CD4-positive, alpha-beta T cell treated with Interleukin-10 for 1 hour (primary cell): ENCODE measurements at places on chromosomes 5 and 9.

DNA sequence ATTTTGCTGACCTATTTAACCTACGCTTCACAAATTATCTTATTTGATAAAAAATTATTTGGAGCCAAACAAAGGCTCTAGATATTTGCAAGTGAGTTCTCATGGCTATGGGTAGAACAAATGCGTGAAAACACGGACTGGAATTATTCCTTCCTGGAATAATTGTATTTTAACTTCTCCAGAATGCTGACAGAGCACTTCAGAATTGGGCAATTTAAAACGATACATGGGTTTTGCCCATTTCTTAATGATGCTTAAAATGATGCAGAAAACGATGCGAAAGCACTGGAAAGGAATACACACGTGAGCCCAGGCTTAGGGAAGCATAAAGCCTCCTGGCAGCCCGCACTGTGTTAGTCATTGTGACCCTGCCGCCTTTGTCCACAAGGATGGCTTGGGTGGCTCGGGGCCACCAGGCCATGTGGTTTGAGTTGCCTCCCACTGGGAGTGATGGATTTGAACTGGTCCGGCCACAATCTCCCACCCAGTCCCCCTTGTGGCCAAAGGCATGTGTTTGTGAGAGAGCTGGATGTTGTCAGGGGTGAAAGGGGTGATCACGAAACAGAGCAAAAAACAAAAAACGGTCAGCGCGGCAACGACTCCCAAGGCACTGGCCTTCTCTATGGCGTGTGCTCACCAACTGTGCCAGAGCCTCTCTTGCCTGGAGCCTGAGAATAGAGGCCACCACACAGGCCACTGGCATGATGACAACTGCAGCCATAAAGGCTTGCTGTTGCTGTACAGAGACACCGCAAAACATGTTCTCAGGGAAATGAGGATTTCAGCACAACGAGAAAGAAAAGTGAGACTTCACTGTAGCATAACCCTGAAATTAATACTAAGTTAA is 234.2 kb upstream of the ADAMTS16 start:
- DNase-seq, result no peak

DNA sequence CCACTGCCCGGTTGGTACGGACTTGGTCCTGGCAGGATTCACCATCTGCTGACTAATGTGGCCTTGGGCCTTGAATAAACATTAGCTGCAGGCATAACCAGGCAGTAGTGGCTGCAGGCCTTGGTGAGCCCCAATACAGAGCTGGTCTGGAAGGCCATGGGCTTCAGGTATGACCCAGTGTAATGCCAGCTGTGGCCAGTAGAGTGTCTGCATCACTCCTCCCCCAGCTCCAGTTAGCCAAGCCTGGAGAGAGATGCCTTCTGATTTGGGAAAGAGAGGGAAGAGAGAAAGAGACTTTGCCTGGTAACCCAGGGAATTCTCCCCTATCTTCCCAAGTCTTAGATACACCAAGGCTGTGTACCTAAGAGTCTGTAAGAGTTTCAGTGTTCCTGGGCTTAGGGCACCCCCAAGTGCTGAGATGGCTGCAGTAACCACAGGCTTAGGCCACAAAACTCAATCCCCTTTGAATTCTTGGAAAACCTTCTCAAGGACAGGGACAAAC is 5.6 kb upstream of the C5 start:
- no peak for DNase-seq

DNA sequence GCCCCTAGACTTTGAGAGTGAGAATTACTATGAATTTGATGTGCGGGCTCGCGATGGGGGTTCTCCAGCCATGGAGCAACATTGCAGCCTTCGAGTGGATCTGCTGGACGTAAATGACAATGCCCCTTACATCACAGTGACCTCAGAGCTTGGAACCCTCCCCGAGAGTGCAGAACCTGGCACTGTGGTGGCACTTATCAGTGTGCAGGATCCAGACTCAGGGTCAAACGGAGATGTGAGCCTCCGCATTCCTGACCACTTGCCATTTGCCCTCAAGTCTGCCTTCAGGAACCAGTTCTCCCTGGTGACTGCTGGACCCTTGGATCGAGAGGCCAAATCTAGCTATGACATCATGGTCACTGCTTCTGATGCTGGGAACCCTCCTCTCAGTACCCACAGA is 1.3 kb downstream of the PCDHGC4 start:
- no peak for DNase-seq

DNA sequence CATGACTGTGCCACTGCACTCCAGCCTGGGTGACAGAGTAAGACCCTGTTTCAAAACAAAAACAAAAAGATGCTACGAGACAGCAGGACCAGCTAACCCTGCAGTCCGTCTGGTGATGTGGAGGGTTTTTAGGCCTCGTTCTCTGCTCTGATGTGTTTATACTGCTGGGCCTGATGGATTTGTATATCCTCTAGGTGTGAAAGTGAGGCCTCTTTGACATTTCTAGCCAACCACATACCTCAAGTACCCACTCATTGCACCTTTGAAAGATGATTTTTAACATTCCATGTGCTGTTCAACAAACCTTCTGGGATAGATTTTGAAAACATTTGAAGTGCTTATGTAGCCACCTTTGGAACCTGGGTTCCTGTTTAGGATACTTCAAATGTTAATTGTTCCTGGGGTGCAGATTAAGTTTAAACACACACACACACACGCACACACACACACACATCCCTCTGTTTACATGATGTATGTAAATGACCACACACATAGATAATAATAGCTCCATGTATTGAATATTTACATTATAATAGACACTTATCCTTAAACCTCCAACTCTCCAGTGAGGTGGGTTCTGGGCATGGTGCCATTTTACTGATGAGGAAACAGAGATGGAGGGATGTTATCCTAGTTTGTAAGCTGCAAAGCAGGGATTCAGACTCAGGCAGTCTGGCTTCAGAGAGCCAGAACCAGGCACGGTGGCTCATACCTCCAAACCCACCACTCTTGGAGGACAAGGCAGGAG is 48.8 kb upstream of the GOLPH3 start:
- no peak for DNase-seq

GRCh38 chr5:159411115-159411514 is 80.8 kb upstream of the IL12B start:
- DNase-seq, result no peak

- no peak for DNase-seq
Measured at GRCh38 chr9:10251490-10251889, 361.3 kb downstream of the PTPRD start.

- no peak for DNase-seq
Measured at GRCh38 chr5:127019928-127020327, 10.4 kb downstream of the MARCHF3 start.

- no peak for DNase-seq
Measured at GRCh38 chr5:181231432-181231831, 8.4 kb downstream of the TRIM41 start.

- DNase-seq, result no peak
Measured at GRCh38 chr5:8399471-8399870, 530.5 kb downstream of the MTRR start.

GRCh38 chr9:87540444-87541105 is 42.9 kb downstream of the DAPK1 start:
- DNase-seq, result no peak

DNA sequence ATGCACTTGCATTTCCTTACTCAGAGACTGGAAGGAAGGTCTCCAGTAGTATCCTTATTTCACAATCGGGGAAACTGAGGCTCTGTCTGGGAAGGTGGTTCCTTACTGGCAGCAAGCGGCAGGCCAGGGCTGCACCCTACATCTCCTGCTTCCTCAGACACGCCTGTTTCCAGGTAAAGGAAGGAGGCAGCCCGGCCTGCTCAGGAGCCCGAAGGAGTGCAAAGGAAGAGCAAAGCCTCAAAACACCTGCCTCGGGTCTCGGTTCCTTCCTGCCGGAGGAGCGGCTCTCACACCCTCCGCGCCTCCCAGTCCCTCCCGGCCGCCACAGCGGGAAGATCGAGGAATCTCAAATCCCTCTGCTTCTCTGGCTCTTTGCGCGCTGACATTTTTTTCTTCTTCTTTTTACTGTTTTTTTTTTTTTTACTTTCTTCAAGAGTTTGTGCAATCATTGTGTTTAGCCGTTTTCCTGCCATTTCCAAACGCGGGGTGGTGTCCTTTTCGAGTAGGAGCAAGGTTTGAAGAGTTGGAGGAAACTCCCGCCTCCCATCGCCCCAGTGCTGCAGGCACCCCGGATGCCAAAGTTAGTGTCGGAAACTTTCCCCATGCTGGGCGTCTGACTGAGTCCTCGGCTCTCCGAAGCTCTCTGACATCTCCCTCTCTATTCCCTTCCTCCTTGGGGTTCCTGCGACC is 1.0 kb downstream of the GGTA1 start:
- DNase-seq, result no peak

GRCh38 chr5:88515881-88516819 is 247.5 kb upstream of the TMEM161B start:
- no peak for DNase-seq

GRCh38 chr5:168480601-168481000 is 5.7 kb upstream of the RARS1 start:
- DNase-seq, result no peak

- DNase-seq, result no peak
Measured at GRCh38 chr5:97476852-97477534, 293.9 kb upstream of the RIOK2 start.

GRCh38 chr5:1793966-1794900 is 5.4 kb downstream of the MRPL36 start:
- DNase-seq, result no peak

GRCh38 chr9:121171236-121171635 is 30.4 kb downstream of the RAB14 start:
- DNase-seq, result no peak

GRCh38 chr9:18834740-18835361 is 198.2 kb downstream of the SAXO1 start:
- DNase-seq, result no peak

- no peak for DNase-seq
Measured at GRCh38 chr9:132164604-132165362, 2.9 kb downstream of the NTNG2 start.

GRCh38 chr5:4204276-4205141 is 608.9 kb downstream of the IRX1 start:
- DNase-seq, result no peak

- DNase-seq, result no peak
Measured at GRCh38 chr9:8096091-8096490, 296.5 kb upstream of the DMAC1 start.

DNA sequence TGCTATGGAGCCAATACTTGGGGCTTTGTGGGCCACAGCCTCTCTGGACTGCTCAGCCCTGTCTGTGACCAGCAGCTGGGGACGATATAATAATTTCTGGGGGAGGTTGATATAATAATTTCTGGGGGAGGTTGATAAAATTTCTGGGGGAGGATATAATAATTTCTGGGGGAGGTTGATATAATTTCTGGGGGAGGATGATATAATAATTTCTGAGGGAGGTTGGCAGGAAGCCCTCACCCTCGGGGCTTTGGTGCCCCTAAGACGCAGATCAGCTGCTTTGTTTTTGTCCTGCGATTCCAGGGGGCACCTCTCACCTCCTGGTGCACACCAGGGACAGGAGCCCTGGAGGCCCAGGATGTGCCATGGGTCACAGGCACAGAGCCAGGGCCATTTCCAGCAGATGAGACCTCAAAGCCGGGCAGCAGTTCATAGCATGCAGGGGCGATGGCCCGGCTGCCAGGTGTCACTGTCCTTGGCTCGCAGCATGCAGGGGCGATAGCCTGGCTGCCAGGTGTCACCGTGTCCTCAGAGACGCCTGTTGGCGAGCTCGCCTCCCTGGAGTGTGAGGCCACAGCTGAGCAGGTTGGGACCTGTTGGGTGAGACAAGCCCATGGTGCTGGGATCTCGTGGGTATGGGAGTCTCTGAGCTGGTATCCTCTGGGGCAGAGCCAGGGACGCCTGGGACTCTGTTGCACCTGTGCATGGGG is 3.8 kb upstream of the TOR4A start:
- DNase-seq, result no peak

DNA sequence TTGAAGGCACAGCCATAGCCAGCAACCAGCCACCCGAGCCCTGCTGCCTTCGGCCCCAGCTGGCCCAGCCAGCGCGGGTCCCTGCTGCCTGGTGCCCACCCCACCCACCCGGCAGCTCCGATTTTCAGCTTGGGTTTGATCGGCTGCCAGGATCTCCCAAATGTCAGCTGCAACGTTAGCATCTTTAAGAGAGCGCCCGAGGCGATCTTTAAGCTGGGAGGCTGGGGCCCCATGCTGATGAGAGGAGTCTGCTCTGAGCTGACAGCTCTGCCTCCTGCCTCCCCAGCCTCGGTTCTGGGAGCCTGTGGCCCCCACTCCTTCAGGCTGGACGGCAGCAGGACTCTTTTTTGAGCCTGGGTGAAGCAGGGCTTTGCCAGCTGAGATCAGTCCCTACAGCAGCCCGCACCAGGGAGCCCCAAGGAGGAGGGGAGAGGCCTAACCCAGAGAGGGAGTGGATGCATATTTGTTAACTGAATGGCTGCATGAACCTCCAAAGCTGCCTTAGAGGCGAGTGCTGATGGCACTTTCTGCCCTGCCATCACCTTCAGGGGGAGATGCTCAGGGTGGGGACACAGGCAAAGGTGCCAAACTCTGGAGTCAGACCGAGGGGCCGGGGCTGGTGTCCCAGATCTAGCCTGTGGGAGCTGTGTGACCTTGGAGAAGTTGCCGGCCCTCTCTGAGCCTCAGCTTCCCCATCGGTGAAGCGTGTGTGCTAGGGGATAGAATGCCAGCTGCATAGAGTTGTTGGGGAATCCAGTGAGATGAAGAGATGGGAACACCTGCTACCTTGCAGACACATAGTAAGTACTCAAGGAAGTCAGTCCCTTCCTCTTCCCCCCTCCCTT is 165.5 kb downstream of the C9orf50 start:
- no peak for DNase-seq

- no peak for DNase-seq
Measured at GRCh38 chr5:17373814-17374556, 124.0 kb upstream of the TAF11L2 start.

- no peak for DNase-seq
Measured at GRCh38 chr9:16645970-16646369, 224.5 kb downstream of the BNC2 start.

DNA sequence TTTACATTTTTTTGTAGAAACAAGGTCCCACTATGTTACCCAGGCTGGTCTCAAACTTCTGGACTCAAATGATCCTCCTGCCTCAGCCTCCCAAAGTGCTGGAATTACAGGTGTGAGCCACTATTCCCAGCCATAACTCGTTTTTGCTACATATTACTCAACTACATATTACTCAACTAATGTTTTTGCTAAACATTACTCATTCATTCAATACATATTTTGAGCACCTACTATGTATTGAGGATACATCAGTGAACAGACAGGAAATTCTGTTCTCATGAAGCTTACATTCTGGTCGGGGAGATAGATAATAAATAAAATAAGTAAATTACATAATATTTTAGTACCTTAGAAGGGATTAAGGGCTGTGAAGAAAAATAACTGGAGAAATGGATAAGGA is 34.9 kb upstream of the STOM start:
- DNase-seq, result no peak

DNA sequence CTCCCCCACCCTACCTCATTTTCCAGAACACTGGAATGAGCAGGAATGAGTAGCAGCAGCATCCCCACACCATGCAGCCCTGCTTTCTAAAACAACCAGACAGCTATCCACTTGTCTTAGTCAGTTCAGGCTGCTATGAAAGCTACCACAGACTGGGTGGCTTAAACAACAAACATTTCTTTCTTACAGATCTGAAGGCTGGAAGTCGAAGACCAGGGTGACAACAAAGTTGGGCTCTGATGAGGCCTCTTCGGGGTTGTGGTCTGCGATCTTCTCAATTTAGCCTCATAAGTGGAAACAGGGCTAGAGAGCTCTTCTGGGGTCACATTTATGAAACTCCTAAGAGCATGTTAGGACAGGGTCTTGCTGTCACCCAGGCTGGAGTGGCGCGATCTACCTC is 38.9 kb downstream of the LPAR1 start:
- DNase-seq, result no peak

GRCh38 chr5:98865690-98866089 is 63.1 kb downstream of the CHD1 start:
- DNase-seq, result no peak
